ENCODE measurements at places on chromosomes 11 and 22. TPM values are rescaled to one million over a fixed set of nuclear protein-coding genes. Genes with fewer than 3 reads are reported as not detected.

Gene HORMAD2
- total RNA-seq, result not detected

DNA sequence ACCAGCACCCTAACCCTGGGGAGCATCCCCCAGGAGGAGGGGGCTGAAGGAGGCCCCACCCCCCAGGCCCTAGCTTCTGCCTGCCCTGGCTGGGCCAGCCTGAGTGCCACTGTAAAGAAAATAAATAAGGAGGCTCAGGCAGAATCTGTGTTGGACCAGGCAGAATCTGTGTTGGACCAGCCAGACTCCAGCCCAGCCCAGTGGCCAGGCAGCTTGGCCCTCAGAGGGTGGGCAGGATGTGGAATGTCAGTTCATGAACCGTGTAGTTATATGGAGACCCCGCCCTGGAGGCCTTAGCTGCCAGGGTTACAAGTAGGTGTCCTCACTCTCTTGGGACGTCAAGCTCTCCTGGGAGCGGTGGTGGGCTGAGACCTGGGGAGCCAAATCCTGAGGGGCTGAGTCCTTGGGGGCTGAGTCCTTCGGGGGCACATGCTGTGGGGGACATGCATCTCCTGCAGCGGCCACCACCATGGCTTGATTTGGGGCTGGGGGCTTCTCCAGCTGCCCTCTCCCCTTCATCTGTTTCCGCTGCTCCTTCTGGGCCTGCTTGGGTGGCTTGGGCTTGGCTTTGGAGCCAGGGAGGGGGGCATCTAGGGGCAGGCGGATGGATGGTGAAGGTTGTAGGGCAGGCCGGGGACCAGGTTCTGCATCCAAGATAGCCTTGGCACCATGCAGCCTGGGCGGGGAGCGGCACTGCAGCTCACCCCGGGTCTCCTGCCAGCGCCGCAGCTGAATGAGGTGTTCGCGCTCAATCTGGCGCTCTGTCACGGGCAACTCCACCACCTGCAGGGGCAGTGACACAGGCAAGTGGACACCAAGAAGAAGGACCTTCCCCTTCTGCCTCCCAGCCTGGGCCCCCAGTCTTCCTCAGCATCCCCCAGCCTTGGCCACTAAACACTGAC is 3.0 kb upstream of the CASTOR1 start:
- no peak for DNase-seq

- DNase-seq, result no peak
These were observed 12.7 kb upstream of the CHORDC1 start for GRCh38 chr11:90235526-90235925.

GRCh38 chr22:36055376-36056295 is 27.0 kb upstream of the RBFOX2 start:
- no peak for DNase-seq

DNA sequence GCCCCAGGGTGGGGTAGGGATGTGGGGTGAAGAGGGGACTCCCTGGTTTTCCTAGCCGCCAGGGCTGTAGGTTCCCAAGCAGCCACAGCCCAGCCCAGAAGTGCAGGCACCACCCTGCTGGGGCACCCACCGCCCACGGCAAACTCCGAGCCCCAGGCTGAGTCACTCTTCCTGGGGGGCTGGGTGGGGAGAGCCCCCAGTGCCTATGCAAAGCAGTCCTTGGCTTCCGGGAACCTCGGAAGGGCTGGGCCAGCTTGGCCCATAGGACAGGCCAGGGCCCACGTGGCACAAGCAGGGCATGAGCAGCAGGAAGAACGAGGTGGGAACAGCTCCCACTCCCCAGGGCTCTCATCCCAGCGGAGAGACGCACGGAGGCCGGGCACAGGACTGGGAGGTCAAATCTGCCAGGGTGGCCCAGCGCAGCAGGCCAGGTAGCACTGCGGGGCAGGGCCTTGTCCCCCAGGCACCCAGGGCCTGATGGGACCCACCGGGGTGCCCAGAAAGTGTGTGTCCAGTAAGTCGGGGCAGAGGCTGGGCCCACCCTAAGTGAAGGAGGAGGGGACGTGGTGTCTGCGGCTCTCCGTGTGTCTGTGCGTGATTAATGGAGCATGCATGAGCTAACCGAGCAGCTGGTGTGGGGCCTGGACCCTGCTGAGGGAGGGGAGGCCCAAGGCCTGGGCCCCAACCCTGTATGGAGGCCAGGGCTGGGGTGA is 4.6 kb upstream of the IL17REL start:
- DNase-seq, result no peak

DNA sequence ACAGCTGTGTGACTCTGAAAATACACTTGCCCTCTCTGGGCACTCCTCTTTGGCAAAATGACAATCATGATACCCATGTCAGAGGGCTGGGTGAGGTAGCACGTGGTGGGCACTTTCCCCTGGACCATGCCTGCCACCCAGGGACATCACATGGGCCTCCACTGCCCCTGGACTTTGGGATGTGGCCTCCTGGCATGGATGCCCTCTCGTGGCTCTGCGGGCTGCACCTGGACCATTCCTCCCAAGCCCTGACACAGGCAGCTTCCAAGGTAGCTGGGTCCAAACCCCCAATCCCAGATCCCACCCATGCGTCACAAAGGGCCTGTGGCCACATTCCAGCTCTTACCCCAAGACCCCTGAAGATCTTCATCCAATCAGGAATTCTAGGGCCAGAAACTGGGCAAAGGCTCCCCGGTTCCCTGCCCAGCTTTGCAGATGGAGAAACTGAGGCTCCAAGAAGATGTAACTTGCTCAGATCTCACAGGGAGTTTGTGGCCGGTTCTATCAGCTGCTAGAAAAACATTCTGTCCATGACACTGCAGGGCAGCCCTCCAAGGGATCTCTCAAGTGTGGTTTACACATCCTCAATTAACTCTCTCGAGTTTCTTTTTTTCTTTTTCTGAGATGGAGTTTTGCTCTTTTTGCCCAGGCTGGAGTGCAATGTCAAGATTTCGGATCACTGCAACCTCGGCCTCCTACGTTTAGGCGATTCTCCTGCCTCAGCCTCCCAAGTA is 35.4 kb upstream of the CYB5R3 start:
- peak; percentile 56 for DNase-seq

GRCh38 chr22:46121079-46121478 is 29.2 kb upstream of the PPARA start:
- DNase-seq, result no peak

Gene WNT7B
- not detected for total RNA-seq

Gene OR8D4
- total RNA-seq, result not detected

DNA sequence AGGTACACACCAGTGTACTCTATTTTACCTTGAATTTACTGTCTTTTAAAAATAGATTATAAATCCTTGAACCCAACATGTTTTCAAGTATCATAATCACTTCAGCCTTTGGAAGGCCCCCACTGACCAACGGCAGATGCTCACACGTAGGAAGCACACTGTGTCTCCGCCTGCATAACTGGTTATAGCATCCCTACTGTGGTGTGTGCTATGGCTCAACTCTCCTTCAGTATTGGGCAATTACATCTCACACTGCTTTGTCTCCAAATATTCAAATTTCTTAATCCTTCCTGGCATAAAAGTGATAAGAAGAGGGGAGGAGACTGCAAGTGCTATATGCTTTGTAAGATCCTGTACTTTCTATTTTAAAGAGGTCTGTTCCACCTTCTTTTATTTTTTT is 165.7 kb downstream of the CADM1 start:
- DNase-seq, result no peak

- DNase-seq, result peak; percentile 87
These were observed 71.2 kb downstream of the PHF21A start for GRCh38 chr11:46050003-46050461.

Gene PAAF1
- total RNA-seq, result 6.7 TPM

- peak; percentile 66 for DNase-seq
These were observed 13.7 kb downstream of the ARHGEF17 start for GRCh38 chr11:73321604-73322381.

- DNase-seq, result no peak
These were observed 281.7 kb downstream of the LRRC4C start for GRCh38 chr11:41177791-41178190.

- DNase-seq, result no peak
These were observed 66.7 kb downstream of the EFCAB6 start for GRCh38 chr22:43745411-43745770.

DNA sequence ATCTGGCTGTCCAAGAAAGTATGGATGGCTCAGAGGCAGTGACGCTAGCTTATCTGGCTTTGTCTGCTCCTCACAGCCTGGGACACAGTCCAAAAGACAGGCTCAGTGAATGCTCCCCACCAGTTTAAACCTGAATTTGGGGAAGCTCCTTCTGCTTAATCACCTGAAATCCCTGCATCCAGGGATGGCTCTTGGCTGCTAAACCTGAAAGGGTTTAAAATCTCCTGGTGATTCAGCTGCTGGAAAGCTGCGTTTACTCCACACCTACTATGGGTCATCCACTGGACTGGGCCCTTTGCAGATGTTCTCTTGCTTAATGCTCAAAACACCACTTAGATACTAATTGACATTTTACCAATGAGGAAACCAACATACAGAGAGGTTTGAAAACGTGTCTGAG is 302.0 kb upstream of the NARS2 start:
- no peak for DNase-seq

GRCh38 chr11:102158164-102158735 is 48.0 kb downstream of the YAP1 start:
- DNase-seq, result peak; percentile 46

GRCh38 chr22:25762147-25762546 is 20.2 kb downstream of the MYO18B start:
- no peak for DNase-seq

GRCh38 chr22:17633217-17633997 is 4.9 kb upstream of the ATP6V1E1 start:
- peak; percentile 67 for DNase-seq

- DNase-seq, result no peak
These were observed 44.4 kb downstream of the AHNAK start for GRCh38 chr11:62502030-62502730.

Gene MMP8
- not detected for total RNA-seq

GRCh38 chr11:111840143-111840542 is 31.2 kb downstream of the ALG9 start:
- DNase-seq, result peak; percentile 38

Gene MS4A6E
- total RNA-seq, result not detected

Gene IGLL5
- not detected for total RNA-seq

Gene CDC45
- 9.5 TPM for total RNA-seq

Gene OR52H1
- total RNA-seq, result not detected

Gene OR5B21
- total RNA-seq, result not detected

DNA sequence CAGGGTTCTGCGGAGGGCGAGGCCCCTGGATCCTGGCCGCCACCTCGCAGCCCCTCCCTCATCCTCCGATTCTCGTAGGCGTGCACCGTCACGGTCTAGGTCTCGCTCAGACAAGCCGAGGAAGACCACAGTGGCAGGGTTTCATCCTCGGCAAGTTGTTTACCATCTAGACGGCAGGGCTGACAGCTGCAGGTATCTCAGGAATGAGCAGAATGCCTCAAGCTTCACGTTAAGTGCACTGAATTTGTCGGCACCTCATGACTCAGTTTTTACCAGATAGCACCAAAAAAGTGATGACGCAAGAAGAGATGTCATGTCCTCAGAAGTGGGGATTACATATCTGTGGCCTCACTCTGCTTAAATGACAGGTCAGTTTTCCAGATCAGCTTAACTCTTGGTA is 35.1 kb downstream of the WT1 start:
- DNase-seq, result peak; percentile 16

- DNase-seq, result no peak
These were observed 14.5 kb upstream of the PARVA start for GRCh38 chr11:12362857-12363256.

DNA sequence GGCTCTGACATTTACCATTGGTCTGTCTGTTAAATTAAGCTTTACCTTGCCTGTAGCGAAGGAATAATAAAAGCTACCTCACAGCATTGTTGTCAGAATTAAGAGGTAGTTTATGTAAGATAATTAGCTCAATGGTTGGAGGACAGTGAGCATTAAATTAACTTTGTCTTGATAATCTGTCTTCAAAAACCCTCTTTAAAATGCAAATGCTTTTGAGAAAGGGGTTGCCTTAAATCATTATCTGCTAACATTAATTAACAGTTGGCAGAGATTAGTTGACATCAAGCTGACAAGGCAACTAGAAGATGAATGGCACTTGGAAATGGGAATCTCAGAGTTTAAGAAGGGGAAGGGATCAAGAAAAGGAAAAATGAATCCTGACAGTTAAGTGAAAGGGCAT is 761.1 kb upstream of the ARHGAP42 start:
- no peak for DNase-seq

- peak; percentile 66 for DNase-seq
These were observed 131.2 kb upstream of the MTMR2 start for GRCh38 chr11:96054870-96055705.

Gene GPR152
- total RNA-seq, result not detected

Gene PATE2
- total RNA-seq, result not detected

DNA sequence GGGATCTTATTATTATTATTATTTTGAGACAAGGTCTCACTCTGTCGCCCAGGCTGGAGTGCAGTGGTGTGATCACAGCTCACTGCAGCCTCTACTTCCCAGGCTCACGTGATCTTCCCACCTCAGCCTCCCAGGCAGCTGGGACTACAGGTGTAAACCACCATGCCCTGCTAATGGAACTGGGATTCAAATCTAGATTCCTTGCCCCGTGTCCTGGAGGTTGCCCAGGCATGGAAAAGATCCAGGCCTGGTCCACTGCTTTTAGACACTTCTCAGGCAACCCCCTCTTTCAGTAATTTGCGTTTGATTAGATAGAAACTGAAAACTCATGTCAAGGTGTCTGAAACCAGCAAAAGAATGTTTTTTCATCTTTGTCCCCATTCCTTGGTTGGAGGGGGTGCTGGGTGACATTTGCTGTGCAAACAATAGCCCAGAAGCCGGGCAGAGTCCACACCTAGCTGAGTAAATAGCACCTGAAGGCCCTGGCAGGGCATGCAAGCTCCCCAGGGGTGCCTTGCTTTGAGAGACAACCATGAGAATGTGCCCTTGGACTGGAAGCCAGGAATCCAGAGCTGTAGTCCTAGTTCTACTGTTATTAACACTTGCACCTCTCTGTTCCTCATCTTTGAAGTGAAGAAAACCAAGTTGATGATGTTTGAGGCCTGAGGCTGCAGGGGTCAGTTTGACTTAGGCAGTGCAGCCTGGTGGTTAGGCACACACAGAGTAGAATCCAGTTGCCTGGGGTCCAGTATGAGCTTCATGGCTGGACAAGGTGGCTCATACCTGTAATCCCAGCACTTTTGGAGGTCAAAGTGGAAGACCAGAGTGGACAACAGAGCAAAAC is 19.1 kb upstream of the XBP1 start:
- no peak for DNase-seq

DNA sequence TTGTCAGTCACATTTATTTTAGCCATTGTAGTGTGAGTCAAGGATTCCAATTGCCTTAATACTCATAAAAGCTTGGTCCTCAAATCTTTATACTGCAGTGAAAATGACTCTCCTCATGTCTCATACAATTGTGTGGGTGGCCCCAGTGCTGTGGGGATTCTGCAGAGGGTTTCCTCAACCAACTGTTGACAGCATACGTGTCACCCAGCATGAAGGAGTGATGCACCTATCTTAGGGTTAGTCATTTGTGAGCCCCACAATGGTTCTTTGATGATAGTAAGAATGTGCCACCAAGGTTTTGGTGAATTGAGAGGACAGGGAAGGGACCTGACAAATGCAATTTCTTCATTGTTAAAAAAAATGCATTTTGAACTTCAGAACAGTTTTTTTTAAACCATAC is 1046.2 kb downstream of the OPCML start:
- DNase-seq, result no peak

Gene HIRA
- total RNA-seq, result 18.6 TPM

Gene PIM3
- 17.3 TPM for total RNA-seq

- no peak for DNase-seq
These were observed 621.2 kb downstream of the KCNA4 start for GRCh38 chr11:29395555-29396072.

GRCh38 chr11:87726506-87726905 is 448.7 kb downstream of the RAB38 start:
- no peak for DNase-seq
